ENCODE measurements at places on chromosomes 3 and 15. TPM values are rescaled to one million over a fixed set of nuclear protein-coding genes. Genes with fewer than 3 reads are reported as not detected.

GRCh38 chr3:34254285-34254684 is 455.9 kb downstream of the PDCD6IP start:
- no peaks in the 10 kb centered on the region for H3K4me1 ChIP-seq
- DNase-seq, result no peak
- H3K36me3 ChIP-seq, result no peaks in the 10 kb centered on the region
- H3K27ac ChIP-seq, result no peak overlapping the region
- no peak overlapping the region for H3K4me3 ChIP-seq
- H3K27me3 ChIP-seq, result peaks cover 20% of the 10 kb centered on the region

DNA sequence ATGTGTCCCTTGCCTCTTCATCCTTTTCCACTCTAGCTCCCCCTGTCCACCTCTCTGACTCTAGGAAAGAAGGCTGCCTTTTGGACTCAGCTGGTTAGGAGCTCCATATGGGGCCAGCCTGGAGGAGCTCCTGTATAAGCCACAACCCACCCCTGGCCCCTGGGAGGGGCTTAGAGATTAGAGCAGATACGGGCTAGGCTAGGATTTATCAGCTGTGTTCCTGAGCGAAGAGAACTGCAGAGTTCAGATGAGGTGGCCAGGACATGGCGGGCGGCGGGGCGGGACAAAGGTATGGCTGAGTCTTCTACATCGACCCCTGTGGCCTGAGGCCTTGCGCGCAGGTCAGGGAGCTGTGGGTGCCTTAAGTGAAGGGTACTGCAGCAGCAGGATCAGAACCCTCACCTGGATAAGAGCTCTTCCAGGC is 7.9 kb downstream of the NBEAL2 start:
- peak overlapping the region; percentile 86 for H3K4me3 ChIP-seq
- peak overlapping the region; percentile 93 for H3K27ac ChIP-seq
- no peaks in the 10 kb centered on the region for H3K27me3 ChIP-seq
- peaks cover 10% of the 10 kb centered on the region for H3K36me3 ChIP-seq

DNA sequence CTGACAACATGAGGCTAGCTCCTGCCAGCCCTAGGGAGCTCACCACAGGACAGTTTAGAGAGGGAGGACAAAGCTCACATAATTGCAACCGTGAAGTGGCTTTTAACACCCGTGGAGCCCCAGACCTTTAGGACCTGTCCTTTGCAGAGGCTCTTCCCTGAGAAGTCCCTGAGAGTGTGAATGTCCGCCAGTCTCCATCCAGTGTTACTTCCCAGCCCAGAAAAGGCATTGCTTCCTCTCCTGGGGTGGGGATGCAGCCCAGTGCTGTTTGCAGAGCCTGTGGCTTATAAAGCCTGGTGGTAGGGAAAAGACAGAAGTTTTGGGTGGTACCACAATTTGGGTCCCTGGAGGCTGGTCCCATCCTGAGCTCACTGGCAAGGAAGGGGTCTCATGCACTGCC is 182.0 kb downstream of the SLCO3A1 start:
- no peaks in the 10 kb centered on the region for H3K27me3 ChIP-seq
- DNase-seq, result no peak
- peaks cover 28% of the 10 kb centered on the region for H3K4me1 ChIP-seq
- H3K36me3 ChIP-seq, result peaks cover 4% of the 10 kb centered on the region

DNA sequence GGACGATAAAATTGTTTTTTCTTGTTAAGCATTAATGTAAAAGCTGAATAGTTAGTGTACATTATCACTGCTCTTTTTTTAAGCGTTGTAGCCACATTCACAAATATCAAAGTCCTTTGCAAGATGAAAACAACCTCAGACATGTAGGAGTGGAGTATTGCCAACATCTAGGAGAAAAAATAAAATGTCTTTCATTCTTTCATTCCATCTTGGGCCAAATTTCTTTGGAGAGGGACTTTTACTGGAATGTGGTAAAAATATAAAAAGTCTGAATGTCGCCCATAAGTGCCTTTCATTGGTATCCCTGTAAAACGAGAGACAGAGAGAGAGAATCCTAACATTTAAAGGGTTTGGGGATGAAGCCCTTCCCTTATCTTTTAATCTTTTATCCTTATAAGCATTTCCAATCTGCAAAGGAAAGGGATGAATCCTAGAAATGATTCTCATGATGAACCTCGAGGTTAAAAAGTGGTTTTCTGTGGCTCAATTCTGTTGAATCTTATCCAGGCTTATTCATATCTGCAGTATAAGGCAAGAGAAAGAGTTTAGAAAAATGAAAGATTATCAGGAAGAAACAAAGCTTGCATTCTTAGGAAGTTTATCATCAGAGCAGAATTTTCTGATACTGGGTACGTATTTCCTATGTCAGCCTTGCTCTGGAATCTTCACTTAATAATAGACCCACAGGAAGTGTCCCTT is 1031.7 kb downstream of the MCTP2 start:
- H3K27ac ChIP-seq, result no peak overlapping the region
- H3K36me3 ChIP-seq, result no peaks in the 10 kb centered on the region
- no peaks in the 10 kb centered on the region for H3K4me1 ChIP-seq
- no peak for DNase-seq

DNA sequence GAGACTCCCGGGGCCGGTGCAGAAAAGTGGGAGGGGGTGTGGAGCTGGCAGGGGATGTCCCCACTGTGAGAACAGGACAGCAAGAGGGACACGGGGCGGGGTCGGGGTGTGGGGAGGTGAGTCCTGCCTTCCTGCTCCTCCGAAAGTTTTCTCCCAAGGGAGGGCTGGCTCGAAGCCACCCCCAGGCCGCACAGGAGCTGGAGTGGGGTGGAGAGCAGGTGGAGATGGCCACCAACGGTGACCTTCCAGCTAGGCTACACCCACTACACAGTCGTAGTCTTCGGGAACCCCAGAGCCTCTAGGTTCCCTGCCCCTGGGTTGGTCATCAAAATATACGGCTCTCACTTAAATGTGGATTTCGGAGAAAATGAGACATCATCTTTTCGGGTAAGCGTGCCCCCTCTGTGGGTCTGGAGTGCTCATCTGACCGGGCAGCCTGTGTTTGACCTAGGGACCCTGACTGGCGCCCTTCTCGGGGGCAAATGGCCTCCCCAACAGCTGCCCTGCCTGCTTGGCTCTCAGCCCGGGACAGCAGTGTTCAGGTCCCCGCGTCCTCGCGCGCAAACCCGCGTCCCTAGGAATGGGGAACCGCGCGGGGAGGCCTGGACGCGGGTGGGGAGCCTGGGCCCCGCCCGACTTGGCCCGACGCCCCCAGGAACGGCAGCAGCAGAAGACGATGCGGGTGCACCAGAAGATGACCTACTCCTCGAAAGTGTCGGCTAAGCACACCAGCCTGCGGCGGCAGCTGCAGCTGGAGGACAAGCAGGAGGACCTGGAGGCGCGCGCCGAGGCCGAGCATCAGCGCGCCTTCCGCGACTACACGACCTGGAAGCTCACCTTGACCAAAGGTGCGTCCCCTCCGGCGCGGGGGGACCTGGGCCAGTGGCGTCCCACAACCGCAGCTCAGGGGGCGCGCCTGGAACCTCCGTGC is 21.2 kb downstream of the CFAP100 start:
- H3K4me1 ChIP-seq, result peaks cover 2% of the 10 kb centered on the region
- no peak overlapping the region for H3K4me3 ChIP-seq
- no peak overlapping the region for H3K27ac ChIP-seq
- peaks cover 2% of the 10 kb centered on the region for H3K36me3 ChIP-seq
- peaks cover 32% of the 10 kb centered on the region for H3K27me3 ChIP-seq
- no peak for DNase-seq

GRCh38 chr3:25041871-25042584 is 386.0 kb upstream of the RARB start:
- no peaks in the 10 kb centered on the region for H3K27me3 ChIP-seq
- no peak for DNase-seq
- no peaks in the 10 kb centered on the region for H3K4me1 ChIP-seq
- no peaks in the 10 kb centered on the region for H3K36me3 ChIP-seq
- H3K27ac ChIP-seq, result no peak overlapping the region

DNA sequence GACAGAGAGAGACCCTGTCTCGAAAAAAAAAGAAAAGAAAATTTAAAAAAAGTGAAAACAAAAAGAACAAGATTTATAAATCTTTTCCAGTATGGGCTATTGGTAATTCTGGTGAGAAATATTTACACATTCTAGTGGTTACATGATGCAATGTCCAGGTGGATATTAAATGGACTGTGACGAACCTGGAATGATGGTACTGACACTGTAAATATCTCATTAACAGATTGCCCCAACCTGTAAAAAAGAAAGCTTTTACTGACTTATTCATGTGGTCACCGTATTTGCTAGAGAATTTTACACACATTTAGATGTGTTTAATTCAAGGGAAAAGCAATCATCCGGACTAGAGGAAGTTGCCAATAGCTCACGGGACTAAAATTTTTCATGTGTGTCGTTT is 162.1 kb upstream of the LRIG1 start:
- no peaks in the 10 kb centered on the region for H3K36me3 ChIP-seq
- no peak overlapping the region for H3K27ac ChIP-seq
- H3K27me3 ChIP-seq, result peaks cover 20% of the 10 kb centered on the region
- no peak for DNase-seq
- H3K4me1 ChIP-seq, result no peaks in the 10 kb centered on the region

CKMT1A gene
- total RNA-seq, result not detected

GATM gene
- not detected for total RNA-seq

STRA6 gene
- total RNA-seq, result not detected

RTP3 gene
- total RNA-seq, result not detected

TAMM41 gene
- total RNA-seq, result 22.9 TPM

MIX23 gene
- 17.1 TPM for total RNA-seq

TNFAIP8L3 gene
- total RNA-seq, result not detected

EPHA3 gene
- total RNA-seq, result not detected

All from T-helper 17 cell (primary cell).